ENCODE measurements at places on chromosomes 1 and 21.

GRCh38 chr1:222530852-222531251 is 17.1 kb downstream of the HHIPL2 start:
- DNase-seq = no peak

DNA sequence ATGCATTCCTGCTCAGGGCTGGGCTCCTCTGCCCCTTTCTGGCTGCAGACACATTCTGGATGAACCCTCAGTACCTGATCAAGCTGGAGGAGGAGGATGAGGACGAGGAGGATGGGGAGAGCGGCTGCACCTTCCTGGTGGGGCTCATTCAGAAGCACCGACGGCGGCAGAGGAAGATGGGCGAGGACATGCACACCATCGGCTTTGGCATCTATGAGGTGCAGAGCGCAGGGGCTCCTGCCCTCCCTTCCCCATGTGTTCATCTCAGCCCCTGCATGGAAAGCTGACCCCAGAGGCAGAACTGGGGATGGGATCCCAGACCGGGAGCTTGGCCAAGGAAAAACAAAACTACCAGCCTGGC is 43.1 kb downstream of the CAPN2 start:
- no peak for DNase-seq

DNA sequence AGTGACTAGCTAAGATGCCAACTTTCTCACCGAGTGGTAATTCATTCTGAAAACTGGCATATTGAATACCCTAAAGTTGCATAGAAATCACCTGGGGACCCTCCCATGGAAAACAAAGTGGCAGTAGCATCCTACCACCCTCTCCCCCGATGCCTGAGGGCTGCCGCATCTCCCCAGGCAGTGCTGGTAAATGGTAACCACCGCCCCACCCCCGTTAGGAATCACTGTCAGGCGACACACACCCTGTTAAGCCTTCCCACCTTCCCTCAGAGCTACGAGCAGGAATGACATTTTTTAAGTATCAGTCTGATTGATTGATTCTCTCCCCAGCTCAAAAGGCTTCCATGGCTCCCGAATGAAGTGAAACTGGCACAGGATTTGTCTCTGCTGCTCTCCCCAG is 28.3 kb downstream of the TMPRSS2 start:
- DNase-seq = no peak

DNA sequence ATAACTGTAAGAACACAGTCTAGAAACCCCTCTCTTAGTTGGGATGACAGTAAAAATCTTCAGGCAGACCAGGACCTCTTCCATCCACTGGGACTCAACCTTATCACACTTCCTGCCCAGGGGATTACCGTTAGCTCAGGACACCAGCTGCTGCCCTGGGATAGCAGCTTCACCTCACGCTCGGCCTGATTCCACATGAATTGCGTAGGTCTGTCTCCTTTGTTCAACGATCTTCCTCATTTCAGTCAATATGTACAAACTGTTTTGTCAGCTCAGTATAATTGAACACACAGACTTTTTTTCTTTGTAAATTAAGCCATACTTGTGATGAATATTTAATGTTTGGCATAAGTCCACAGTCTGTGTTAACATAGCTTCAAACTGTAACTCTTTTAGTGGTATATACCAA is 290.4 kb downstream of the GRIK1 start:
- DNase-seq = no peak

- DNase-seq = no peak
Measured at GRCh38 chr1:228013935-228014930, 7.4 kb downstream of the WNT3A start.

DNA sequence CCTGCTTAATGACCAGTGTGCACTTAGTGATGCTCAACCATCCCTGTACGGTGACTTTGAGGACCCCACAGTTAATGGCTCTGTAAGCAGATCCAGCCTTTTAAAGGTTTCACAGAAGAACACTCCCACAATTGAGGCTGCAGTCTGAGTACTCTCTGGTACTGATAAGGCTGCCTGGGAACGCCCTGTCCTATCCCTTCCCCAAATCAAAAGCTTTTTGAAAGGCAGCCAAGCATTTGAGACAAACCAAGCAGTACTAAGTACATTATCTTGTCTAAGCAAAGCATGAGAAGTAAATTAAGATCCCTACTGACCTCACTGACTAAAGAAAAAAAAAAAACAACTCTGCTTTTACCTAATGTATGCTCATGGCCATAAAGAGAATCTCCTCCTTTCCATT is 60.7 kb downstream of the SH3GLB1 start:
- DNase-seq = no peak

DNA sequence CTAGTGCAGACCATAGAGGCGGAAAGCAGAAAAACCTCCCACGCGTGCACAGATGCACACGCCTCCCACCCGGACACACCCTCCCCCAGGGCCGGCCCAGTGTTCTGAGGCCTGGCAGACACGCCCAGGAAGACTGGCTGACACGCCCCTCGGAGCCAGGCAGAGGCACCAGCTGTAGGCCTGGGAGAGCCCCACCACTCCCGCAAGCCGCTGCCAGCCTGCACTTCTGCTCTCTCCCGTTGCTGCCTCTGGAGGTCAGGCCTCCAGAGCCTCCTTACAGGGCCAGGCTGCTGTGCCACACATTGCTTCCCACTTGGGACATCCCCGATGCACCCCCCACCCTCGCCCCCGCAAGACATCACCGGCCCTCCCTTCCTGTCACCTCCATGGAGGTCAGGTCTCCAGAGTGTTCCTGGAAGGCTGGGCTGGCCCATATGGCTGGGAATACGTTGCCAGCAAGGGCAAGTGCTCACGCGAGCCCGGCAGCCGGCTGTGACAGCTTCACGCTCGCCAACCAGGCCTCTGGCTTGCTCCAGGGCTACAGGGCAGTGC is 40.4 kb downstream of the CASZ1 start:
- no peak for DNase-seq

DNA sequence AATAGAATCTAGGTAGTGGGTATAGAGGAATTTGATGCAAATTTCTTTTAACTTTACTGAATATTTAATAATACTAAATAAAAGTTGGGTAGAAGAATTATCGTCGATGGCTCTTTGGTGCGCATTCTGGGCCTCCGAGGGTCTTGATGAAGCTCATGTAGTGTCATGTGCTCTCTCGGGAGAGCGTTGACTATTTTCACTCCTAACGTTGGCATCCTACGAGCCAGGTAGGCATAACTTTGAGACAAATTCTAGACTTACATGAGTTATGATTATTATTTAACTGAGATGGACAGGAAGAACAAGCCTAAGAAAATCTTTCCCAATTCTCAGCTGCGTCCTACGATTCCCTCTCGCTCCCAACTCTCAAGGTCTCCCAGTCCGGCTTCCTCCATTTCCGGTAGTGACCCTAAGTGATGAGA is 550 bp upstream of the PCAT6 start:
- DNase-seq = no peak

DNA sequence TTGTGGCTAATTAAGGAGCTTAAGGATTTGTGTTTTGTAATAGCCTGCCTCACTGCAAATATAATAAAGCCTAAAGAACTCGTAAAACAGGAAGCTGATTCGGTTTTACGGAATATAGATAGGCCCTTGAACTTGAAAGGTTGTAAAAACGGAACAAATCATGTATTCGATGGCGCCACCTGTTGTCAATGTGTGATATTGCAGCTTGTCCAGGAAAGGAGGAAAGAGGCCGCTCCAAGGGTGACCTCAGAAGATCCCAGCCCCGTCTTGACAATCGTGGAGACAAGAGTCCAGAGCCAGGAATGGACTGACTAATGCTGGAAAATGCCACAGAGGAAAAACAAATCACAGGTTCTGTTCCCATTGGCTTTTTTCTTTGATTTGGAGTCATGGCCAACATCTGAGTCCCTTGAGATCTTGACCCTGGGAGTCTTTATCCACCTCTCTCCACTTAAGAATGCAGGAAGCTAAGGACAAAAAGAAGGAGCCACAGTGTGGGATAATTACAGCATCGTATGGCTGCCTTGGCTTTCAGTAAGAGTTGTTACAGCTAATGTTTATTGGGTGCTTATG is 7.0 kb upstream of the IGSF21 start:
- no peak for DNase-seq

GRCh38 chr1:230330157-230330556 is 96.0 kb downstream of the PGBD5 start:
- DNase-seq = no peak

DNA sequence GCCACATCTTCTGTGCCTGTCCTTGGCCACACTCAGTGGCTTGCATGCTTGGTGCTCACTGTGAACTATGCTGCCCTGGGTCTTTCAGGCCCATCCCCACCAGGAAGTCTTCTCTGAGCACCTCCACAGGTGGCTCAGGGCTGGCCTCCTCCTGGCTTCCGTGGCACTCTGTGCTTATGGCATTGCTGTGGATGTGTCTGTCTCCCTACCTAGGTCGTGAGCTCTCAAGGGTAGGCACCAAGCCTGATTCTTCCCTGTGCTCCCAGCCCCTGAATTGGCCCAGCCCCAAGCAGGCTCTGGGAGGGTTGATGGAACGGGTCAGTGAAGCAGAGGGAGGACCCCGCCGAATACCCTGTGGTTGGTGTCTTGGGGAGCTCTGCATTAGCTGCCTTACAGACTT is 197.7 kb upstream of the EDN2 start:
- no peak for DNase-seq

GRCh38 chr1:36084497-36085115 is 712 bp downstream of the TEKT2 start:
- DNase-seq = no peak

GRCh38 chr1:68132426-68133130 is 82.2 kb upstream of the DIRAS3 start:
- no peak for DNase-seq

- DNase-seq = no peak
Measured at GRCh38 chr1:167705250-167705649, 16.5 kb upstream of the MPZL1 start.

- DNase-seq = no peak
Measured at GRCh38 chr1:1089731-1090423, 15.8 kb upstream of the RNF223 start.

DNA sequence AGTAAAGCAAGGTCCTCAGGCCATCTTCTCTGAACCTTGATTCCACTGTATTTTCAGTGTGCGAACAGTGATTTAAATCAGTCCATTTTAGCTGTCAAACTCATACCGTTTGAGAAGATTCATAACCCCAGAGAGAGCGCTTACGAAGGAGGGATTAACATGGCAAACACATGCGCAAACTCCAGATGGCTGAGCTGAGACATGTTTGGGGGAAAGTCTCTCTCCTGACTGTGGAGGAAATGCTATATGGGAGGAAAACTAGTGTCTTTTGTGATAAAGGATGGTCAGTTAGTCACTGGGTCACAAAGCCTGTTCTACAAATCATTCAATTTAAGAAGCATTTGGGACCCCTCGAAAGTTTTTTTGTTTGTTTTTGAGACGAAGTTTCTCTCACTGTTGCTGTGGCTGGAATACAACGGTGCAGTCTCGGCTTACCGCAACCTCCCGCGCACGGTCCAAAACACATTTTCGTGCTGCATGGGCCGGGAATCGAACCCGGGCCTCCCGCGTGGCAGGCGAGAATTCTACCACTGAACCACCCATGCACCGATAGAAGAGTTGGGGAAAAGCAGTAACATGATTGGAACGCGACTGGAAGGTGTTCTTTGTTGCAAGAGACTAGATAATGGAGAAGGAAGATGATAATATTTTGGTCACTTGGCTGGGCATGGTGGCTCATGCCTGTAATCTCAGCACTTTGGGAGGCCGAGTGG is 58.4 kb upstream of the CXADR start:
- peak; percentile 64 for DNase-seq

DNA sequence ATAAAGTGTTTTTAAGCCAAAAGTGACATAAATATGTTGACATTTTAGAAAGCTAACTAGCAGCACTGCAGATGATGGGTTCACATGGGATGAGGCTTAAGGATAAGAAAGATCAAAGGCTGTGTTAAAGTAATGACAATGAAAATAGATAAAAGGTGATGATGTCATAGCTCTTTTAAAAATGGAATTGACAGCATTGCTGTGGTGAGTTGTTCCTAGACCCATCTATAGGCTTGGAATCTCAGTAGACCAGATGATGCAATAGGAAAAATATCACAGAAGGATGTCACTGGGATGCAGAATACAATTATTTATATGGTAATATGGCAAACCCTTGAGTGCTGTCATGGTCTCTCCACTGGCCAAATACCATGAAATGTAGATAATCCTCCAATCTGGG is 286.0 kb downstream of the PLA2G4A start:
- no peak for DNase-seq

DNA sequence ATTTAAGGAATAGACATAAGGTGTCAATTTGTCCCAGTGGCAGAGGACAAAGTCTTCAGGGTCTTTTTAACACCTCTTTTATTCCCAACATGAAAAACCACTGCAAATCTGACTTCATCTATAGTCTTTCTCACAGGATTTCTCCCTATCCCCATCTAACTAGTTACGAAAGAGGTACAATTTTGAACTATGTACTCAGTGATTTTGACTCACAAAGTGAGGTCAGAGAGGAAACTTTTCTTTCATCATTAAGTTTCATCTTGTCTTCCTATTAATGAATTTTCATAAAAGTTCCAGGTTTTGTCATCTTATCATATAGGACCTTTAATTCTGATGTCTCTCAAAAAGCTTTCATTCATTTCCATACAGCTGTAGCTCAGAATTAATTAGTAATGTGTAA is 63.3 kb downstream of the ASH1L start:
- no peak for DNase-seq

DNA sequence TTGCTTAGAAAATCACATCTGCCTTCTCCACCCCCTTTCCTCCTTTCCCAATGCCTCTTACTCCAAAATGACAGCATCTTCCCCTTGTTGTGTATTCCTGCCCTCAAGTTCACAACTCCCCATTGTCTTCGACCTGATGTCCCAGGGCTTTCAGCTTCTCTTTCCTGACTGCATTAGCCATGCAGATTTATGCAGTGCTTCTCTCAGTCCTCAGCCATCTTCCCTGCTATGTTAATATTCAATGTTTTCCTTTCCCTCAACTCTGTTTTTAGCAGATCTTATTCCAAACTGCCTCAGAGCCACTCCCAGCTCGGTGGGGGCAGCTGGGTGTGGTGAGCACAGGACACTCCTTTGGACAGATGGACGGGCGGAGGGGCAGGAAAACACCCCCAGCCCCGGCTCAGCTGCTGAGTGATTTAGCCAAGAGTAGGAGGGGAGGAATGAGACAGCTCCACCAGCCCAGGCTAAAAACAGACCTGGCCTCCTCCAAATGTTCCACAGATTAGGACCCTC is 71.0 kb downstream of the CD2 start:
- DNase-seq = no peak

DNA sequence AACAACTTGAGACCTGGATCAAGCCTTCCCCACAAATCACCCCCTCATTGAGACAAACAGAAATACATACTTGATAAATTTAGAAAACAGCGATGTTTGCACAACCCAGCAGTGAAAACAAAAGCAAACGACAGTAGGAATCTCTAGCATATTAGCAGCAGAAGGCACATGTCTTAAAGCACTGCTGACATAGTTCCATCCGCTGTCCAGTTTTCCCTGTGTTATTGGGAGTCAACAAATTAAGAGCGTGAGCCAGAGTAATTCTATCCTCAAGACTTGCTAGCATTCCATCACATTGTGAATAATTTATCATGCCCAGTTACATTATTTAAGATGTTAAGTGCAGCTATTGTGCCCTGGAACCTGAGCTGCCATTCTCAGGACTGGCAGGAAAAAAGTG is 55.3 kb downstream of the IGSF5 start:
- no peak for DNase-seq

Data from NCI-H1930 (cell line).